GM12864 (cell line): ENCODE measurements at places on chromosomes 5 and 9.

GRCh38 chr5:132837868-132838267 is 7.4 kb upstream of the SHROOM1 start:
- no peak for DNase-seq

- peak; percentile 78 for DNase-seq
Measured at GRCh38 chr5:9362600-9362999, 183.3 kb downstream of the SEMA5A start.

GRCh38 chr9:15469862-15470261 is 40.9 kb downstream of the PSIP1 start:
- no peak for DNase-seq

GRCh38 chr9:97501177-97501971 is at the start of gene TMOD1:
Gene TMOD1 (plus strand): TSS chr9:97501666. CDS start chr9:97524189, 22,523 bp downstream.
- DNase-seq, result peak; percentile 47

- DNase-seq, result no peak
Measured at GRCh38 chr9:8599937-8600336, 800.4 kb upstream of the DMAC1 start.

DNA sequence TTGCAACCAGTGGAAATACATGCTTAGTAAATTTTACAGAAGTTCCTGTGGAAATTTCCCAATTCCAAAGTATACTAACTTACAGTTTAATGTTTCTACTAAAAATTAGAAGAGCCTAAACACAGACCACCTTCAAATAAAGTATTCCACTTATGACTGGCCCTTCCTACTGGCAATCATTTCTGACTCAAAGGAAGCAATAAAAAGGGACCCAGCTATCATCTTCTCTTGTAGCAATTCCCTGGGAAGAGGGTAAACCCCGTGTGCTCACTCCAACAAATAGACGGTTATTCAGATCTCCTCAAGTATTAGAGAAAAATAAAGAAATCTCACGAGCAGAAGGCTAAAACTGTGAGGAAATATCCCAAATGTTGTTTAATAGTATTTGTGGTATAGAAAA is 43.3 kb downstream of the GOLPH3 start:
- no peak for DNase-seq

- DNase-seq, result no peak
Measured at GRCh38 chr5:132134384-132134783, 60.8 kb downstream of the CSF2 start.

GRCh38 chr9:137323531-137324331 is 21.7 kb upstream of the NRARP start:
- no peak for DNase-seq

- no peak for DNase-seq
Measured at GRCh38 chr9:89037346-89037745, 46.1 kb downstream of the S1PR3 start.

DNA sequence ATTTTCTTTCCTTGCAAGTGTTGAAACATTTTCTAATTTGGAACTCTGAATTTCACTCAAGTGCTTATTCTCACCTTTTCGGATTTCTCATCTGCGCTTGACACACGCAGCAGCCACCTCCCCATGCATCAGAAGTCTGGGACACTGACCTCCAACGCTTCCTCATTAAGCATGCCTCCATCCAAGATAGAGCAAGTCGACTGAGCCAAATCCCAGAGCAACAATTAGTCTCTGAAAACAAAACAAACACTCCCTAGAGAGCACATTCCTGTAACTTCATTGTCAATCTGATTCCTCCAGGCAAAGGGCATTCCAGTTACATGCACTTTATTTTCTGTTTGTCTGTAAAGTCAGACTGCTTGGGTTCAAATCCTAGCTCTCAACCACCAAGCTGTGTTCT is 5.7 kb downstream of the CD180 start:
- no peak for DNase-seq

DNA sequence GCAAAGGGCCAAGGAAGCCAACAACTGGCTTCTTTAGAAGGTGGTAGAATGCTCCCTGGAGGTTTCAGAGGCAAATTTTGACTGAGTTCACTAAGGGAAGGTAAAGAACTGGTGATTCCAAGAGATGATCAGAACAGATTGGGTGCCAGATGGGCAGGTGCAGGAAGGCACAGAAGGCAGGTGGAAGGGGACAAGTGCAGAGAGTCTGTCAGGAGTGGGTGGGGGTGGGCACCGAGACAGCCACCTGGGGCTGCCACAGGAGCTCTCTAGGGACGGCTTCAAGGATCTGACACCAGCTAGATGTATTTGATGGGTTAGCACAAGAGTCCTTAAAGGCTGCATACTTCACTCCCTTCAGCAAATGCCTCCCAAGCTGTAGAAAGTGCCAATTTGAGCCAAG is 207.3 kb downstream of the PTTG1 start:
- DNase-seq, result no peak

DNA sequence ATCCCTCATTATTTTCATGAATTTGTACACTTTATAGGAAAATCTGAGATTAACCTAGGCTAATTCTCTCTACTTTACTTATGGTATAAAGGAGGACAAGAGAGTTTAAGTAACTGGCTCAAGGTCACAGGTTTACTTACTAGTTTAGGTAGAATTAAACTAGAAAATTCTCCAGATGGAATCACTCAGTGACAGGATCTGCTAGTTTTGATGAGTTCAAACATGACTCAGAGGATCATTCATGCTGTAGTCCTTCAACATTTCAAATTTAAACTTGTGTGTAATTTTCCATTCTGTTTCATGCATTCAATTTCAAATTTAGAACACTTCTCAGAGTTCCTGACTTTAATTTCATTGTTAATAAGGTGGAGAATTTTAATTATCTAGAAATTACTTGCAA is 485.7 kb upstream of the TUSC1 start:
- DNase-seq, result no peak

DNA sequence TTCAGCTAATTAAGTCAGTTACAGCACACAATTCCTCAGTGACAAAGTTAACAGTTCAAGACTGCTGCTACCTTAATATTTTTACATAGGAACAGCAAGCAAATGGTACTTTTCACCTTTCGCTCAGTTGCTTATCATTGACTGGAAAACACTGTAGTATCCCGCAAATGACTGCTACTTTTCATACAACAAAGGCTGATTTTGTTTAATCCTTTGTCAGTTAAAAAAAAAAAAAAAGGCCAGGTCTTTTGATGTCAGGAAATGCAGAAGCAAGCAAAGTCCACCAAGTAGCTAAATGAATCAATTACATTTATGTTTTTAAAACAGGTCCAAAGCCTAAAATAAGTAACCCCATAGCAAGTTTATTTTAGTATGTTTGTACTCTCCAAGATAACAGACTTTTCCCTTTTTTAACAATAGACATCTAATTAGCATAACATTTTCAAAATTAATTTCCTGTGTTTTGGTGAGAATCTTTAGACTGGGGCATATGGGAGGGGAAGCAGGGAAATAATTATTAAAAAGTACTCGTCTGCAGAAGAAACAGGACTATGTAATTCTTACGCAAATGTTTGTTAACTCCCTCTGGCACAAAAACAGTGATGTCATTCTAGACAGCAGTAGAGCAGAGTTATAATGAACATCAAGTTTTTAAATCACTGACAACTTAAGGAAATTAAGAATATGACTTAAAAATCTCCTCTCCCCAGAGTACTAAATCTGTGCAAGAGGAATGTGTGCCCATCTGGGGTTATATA is 9.6 kb downstream of the PFDN1 start:
- DNase-seq, result no peak

GRCh38 chr9:93270976-93271375 is 87.0 kb downstream of the WNK2 start:
- no peak for DNase-seq

DNA sequence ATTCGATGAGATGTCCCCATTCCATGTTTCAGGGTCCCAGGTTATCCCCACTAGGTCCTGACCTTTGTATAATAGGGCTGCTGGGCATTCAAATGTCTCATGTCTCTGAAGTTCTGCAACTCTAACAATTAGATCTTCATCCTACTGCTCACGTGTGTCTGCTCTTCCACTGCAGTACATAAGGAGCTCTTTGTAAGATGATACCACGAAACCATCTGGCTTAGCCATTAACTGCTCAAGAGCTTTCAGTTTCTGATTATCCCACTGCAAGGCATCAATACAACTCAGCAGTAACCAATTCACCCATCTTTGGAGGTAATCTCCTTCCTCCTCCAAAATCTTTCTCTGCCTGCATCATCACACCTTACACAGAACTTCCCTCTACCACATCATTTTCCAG is 49.9 kb upstream of the PPP2CA start:
- DNase-seq, result no peak

DNA sequence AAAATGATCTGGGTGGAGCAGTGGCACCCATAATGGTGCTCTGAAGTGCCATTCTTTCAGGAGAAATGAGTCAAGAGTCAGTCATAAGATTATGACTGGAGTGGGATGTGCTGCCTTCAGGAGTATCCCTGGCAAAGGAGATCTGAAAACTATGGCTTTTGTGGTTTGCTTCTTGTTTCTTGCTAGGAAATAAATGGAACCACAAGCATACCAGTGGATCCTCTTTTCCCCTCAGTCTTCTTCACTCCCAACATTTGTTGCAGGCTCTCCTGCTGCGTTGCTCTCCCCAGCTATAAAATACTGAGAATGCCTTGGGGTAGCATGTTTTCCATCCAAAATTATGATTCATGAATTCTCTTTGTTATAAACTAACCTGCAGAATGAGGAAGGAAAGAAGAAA is 199.1 kb downstream of the NNT start:
- DNase-seq, result no peak

DNA sequence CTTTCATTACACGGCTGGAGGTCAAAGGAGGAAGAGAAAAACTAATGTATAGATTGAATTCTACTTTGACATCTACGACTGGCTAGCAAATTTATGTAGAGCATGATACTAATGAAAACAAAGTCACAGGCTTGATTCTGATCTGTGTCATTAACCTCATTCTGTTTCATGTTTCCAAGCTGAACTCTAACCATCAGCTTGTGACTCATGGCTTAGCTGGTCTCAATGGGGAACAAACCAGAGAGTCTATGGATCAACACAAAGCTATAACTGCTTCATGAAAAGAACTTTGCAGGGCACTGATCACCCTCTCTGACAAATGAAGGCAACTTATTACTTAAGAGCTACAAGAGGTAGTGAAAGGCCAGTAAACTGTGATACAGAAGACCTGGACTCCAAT is 23.6 kb upstream of the PDE4D start:
- DNase-seq, result no peak

- no peak for DNase-seq
Measured at GRCh38 chr5:128480906-128481633, 57.0 kb downstream of the FBN2 start.

- DNase-seq, result no peak
Measured at GRCh38 chr5:179243333-179243732, 101.9 kb downstream of the ADAMTS2 start.

GRCh38 chr5:144812763-144813162 is 642.1 kb downstream of the KCTD16 start:
- DNase-seq, result no peak

DNA sequence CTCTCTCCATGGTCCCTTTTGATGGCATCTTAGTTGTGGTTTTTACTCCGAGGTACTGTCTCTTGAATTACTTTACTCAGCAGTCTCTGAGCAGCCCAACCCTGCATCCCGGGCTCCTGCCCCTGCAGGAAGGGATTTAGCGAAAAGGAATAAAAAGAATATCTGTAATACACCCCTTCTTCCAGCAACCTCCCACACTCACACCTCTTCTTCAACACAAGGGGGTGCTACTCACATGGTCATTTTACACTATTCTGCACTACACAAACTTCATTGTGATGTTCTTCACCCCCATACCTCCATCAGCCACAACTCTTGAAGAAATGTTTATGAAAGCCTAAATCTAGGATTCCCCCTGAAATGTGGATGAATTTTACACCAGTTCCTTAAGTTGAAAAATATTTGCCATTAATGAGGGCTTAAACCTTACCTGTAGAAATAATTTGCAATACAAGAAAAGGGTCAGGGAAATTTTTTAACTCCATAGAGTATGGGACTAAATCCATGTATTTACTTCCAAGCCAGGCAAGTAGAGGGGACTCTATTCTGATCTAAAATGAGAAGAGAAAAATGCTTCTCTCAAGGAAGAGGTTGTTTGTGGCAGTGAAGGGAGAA is 26.0 kb downstream of the TPD52L3 start:
- DNase-seq, result peak; percentile 33

- DNase-seq, result no peak
Measured at GRCh38 chr9:95820074-95820473, 55.4 kb upstream of the ERCC6L2 start.

DNA sequence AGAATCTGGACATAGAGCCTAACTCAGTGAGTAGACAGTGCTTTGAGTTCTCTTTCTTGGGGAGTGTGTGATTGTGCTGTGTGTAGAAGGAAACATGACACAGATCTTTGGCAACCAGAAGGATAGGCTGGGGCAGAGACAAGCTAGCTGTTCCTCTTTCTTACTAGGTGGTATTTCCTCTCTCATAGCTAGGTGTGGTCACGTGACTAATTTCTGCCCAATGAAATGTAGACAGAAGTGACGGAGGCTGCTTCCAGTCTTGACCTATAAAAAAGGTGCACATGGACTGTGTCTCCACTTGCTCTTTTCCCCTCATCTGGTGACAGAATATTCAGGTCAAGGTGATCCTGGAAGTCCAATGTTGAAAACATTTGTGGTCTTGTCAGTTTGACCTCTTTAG is 92.5 kb upstream of the NFIB start:
- DNase-seq, result no peak

- DNase-seq, result no peak
Measured at GRCh38 chr5:158752656-158752973, 347.1 kb downstream of the EBF1 start.

DNA sequence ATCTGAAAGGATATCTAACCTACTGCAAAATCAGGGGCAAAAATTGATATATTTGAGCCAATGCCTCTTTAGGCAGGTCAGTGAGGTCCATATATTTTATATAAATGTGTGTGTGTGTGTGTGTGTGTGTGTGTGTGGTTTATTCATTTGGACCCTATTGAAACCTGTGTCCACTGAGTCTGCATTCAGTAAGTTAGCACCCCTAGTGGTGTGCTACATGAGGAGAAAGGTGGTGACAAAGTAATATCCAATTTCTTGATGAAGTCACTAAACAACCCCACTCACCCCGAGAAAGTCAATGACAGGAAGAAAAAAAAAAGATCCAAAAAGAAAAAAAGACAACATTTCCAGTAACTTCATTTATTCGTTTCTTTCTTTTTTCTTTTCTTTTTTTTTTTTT is 4.1 kb downstream of the FBXW11 start:
- no peak for DNase-seq

GRCh38 chr9:4970970-4971641 is 14.0 kb upstream of the JAK2 start:
- peak; percentile 77 for DNase-seq

GRCh38 chr9:99058964-99059921 is 45.7 kb upstream of the TGFBR1 start:
- DNase-seq, result peak; percentile 50

- no peak for DNase-seq
Measured at GRCh38 chr5:43335681-43336080, 22.5 kb upstream of the HMGCS1 start.

DNA sequence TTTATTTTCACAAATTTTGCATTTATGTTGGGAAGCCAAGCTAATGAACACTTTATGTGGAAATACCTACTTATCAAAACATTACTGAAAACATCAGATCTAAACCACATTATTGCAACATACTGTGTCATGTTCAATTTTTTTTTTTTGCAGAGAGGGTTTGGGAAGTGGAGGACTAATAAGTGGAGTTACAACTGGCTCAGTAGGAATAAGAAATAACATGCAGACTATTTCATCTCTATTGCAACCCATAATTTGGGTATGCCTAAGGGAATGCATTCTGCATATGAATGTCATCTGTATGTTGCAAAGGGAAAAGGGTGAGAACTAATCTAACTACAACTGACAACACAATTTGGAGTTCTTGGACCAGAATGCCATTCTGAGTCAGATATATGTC is 41.8 kb downstream of the APC start:
- no peak for DNase-seq
